ENCODE measurements at places on chromosomes 13 and 19.

GRCh38 chr19:3936506-3937442 is 3.9 kb downstream of the NMRK2 start:
- no peak for DNase-seq

DNA sequence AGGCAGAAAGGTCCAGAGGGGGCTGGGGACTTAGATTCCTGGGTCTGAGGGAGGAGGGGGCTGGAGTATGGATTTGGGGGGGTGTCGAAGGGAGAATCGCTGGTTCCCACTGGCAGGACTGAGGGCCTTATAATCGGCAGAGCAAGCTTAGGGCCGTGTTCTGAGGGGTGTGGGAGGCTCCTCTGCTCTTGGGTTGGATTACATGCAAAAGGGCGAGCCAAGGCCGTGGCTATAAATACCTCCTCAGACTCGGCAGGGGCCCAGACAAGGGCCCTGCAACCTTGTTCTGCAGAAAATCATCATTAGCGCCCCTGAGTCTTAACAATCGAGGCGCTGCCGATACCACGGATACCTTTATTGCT is 707 bp upstream of the MAMSTR start:
- DNase-seq = no peak

DNA sequence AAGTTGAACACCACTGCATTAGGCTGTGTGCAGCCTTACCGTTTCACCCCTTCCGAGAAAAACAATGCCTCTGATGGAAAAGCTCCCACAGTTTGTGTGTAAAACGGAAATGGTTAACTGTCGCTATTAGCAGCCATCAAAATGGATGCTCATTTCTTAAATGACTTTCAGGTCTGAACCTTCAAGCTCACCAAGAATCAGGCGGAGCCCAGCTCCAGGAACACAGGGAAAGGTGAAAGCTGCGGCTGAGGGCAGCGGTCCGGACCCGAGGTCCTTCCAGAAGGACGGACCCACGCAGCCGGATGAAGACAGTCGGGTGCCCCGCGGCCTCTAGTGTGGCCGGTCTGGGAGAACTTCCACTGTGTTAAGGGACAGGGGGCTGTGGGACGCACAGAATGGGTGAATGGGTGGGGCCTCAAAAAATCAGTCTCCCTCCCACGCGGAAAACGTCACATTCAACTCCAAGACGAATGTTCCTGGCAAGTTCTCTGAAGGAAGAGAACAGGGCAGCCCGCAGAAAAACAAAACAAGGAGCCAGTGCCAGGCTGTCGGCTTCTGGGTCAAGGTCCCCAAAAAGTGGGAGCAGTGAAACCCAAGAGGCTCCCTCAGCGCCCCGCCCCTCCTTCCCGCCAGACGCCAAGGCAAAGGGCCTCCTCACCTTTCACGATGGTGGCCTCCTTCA is 4.9 kb downstream of the IRS2 start:
- DNase-seq = no peak

DNA sequence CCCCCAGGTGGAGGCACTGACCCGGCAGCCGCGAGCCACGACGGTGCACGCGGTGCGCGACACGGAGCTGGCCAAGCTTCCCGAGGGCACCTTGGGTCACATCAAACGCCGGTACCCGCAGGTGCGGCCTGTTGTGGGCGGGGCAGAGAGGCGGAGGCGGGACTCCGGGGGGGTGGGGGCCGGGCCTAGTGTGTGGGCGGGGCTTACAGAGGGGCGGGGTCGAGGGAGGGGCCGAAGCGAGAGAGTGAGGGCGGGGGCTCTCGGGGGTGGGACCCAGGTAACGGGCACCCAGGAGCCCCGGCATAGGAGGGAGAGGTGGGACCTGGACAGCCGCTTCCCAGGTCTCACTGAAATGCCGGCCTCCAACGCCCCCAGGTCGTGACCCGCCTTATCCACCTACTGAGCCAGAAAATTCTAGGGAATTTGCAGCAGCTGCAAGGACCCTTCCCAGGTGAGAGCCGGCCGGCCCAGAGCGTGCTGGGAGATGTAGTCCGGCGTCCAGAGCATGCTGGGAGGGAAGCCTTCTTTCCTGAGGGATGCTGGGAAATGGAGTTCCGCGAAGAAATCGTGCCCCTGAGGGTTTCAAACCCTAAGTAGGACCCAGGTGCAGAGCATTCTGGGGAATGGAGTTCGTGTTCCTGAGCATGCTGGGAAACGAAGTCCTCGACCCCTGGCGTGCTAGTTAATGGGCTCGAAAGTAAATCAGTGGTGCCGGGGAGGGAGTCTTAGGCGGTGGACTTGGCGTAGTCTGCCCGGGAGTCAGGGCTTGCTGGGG is 15.7 kb downstream of the PNPLA6 start:
- no peak for DNase-seq

- DNase-seq = no peak
Observed at GRCh38 chr13:92172191-92172590, 773.8 kb downstream of the GPC5 start.

- no peak for DNase-seq
Observed at GRCh38 chr19:4474514-4475022, 2.5 kb downstream of the HDGFL2 start.

DNA sequence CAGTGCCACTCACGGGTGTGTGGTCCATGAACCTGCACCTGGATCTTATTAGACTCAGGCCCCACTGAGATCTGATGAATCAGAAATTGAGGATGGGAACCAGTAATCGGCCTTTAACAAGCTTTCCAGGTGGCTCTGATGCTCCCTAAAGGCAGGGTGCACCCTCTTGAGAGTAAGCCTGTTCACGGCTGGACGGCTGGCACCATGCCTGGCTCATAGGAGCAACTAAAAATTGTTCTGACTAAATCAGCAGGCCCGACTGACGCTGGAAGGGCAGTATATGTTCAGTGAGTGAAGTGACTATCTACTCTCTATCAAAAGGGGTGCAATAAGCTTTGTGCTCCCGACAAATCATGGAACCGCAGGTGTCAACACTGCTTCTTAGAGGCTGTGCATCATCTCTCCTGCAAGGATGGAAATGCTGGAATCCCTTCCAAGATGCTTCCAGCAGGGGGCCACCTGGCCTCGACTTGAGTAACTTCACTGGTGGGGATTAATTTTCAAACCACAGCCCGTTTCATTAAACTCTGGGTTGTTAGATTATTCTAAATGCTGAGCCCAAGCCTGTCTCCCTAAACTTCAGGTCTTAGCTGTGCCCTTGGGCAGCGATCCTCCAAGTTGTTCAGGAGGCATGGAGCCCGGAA is 28.4 kb downstream of the TMTC4 start:
- DNase-seq = no peak

- DNase-seq = no peak
Observed at GRCh38 chr13:23729531-23729930, 159.3 kb downstream of the TNFRSF19 start.

DNA sequence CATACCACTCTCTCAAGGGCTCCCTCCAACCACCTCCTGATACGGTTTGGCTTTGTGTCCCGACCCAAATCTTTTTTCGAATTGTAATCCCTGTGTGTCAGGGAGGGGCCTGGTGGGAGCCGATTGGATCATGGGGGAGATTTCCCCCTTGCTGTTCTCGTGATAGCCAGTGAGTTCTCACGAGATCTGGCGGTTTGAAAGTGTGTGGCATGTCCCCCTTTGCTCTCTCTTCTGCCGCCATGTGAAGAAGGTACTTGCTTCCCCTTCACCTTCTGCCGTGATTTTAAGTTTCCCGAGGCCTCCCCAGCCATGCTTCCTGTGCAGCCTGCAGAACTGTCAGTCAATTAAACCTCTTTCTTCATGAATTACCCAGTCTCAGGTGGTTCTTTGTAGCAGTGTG is 34.7 kb upstream of the SLC15A1 start:
- no peak for DNase-seq

GRCh38 chr19:7863157-7863970 is 10.8 kb downstream of the PRR36 start:
- no peak for DNase-seq

DNA sequence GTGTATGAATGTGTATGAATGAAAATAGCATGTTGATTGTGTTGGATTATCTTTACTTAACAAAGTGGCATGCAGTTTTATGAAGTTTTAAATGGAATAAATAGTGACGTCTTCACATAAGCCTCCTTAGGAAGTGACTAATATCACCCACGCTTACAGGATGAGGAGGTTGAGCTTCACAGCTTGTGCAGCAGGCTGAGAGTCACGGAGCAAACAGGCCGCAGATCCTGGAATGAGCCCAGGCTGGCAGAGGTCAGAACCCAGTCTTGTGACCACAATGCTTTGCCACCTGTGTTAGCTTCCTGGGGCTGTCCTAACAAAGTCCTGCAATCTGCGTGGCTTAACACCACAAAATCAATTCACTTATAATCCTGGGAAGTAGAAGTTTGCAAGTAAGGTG is 20.8 kb downstream of the LAIR2 start:
- no peak for DNase-seq

- no peak for DNase-seq
Observed at GRCh38 chr13:109276261-109276660, 510.1 kb downstream of the IRS2 start.

DNA sequence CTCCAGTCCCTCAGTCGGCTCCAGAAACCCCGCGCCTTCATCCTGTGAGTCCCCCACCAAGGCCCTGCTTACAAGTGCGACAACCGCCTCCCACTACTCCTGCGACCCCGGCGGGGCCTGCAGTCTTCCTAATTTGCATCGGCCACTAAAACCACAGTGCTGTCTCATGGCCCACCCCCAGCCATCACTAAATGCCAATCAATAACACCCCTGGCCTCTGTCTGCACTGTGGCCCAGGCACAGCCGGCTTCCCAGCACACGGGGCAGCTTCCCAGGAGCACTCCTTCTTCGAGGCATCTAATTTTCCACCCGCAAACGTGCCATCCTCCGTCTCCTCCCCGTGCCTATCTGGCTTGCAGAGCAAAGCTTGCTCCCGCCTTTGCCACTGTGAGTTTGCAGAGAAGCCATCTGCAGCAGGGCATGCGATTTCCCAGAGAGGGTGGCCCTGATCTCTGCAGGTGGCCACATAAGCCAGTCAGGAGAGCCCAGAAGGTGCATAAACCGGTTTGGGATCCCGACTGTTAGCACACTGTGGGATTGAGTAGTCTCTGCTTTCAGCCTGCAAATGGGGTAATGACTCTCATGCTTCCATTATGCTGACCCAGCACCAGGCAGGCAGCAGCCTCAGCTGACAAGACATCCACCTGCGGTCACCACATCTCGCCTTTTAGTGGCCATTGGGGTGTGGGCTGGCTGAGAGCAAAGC is 34.0 kb upstream of the USE1 start:
- DNase-seq = no peak

DNA sequence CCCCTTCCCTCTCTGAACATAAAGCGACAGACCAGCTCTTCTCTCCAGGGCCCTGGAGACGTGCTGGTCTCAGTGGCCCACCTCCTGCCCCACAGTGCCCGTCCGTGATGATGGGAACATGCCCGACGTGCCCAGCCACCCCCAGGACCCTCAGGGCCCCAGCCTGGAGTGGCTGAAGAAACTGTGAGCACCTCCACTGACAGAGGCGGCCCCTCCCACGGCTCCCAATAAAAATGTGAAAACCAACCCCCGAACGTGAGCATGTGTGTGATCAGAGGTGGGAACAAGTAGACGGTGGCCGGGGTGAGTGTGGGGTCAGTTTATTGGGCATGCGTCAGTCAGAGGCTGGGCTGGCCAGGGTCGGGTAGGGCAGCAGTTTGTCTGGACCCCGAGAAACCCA is 4.1 kb downstream of the NDUFA3 start:
- no peak for DNase-seq

DNA sequence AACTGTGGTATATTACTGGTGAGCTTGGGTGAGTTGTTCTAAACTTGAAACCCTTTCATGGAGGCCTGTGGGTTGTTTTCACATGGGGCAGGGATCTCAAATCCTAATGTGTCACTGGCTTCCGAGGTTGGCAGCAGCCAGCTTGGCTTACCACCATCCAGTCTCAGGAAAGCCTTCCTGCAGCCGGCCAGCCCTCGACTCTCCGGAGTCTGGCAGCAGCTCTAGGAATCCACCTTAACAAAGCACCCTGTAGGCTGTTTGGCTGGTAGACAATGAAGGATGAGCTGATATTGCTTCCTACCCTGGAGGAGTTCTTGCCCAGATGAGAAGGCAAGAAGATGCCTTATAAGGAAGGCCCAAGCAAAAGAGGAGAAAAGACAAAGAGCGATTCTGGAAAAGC is 188.3 kb downstream of the KLF12 start:
- no peak for DNase-seq

DNA sequence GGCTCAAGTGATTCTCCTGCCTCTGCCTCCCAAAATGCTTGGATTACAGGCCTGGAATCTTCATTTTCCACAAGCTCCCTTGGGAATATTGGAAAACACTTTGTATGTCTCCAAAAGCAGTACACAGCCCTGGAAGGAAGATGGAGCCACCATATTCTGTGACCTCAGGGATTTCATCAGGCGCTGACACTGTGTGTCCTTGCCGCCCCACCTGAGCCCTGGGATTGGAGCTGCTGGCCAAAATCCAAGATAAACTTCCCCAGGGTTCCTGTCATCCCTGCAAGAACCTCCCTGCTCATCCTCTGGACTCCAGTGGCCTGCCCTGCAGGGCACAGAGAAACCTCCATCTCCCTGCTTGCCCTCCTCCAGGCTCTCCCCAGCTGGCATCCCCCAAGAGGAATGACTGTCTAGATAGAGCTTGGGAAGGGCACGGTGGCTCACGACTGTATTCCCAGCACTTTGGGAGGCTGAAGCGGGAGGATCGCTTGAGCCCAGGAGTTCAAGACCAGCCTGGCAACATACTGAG is 1.3 kb upstream of the GNG7 start:
- no peak for DNase-seq

DNA sequence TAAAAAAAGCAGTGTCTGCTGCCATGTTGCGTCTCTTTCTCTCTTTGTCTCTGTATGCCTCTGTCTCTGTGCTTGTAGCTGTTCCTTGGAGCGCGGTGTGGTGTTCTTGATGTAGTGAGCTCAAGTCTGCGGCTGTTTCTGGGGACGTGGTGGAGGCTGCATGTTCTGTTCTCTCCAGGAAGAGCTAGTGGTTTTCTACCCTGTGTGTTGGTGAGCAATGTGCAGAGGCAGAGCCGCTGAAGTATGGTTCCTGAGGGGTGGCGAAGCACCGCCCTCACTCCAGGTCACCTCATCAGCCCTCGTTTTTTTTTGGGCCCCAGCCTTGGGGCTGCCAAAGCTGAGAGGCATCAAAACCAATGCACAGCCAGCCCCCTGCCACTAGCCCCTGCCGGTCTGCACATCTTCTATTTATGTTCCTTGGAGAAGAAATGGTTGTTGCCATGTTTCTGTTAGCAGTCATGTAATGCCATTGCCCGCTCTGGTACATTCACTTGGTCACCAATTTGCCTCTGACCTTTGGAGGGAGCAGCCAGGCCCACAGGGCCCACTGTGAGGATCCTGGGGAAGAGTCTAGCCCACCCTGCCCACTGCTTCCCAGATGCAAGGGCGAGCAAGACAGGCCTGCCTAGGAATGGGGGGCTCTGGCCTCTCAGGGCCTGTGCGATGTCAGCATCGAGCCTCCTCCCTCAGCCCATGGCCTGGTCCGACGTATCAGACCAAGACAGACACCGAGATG is 7.2 kb downstream of the HNRNPL start:
- peak; percentile 39 for DNase-seq

DNA sequence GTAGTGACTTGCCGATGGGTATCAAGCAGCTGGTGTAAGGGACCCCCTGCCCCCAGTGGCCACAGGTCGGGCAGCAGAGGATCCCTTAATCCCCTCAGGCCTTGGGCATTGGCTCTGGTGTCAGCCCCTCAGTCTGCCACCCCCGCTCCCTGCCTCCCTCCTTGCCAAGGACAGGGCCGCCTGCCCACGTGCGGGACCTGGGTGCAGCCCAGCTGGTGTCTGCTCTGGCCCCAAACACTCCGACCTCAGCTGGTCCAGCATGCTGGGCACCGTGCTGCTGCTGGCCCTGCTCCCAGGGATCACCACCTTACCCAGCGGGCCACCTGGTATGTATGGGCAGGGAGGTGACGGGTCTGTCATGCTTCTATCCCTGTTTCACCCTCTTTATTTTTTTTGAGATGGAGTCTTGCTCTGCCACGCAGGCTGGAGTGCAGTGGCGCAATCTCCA is at the start of gene TGFBR3L:
Gene TGFBR3L (plus strand): TSS at position 233 of the 448 bp plus-strand sequence.
- no peak for DNase-seq
